T-helper 17 cell (primary cell): ENCODE measurements at places on chromosomes 2 and 18. TPM values are rescaled to one million over a fixed set of nuclear protein-coding genes. Genes with fewer than 3 reads are reported as not detected.

The NAPG gene
- total RNA-seq = 31.2 TPM

The GPR17 gene
- not detected for total RNA-seq

The DYNAP gene
- total RNA-seq = not detected

The MYO5B gene
- 0.12 TPM for total RNA-seq

The RNF152 gene
- 0.18 TPM for total RNA-seq

The EVX2 gene
- total RNA-seq = not detected

DNA sequence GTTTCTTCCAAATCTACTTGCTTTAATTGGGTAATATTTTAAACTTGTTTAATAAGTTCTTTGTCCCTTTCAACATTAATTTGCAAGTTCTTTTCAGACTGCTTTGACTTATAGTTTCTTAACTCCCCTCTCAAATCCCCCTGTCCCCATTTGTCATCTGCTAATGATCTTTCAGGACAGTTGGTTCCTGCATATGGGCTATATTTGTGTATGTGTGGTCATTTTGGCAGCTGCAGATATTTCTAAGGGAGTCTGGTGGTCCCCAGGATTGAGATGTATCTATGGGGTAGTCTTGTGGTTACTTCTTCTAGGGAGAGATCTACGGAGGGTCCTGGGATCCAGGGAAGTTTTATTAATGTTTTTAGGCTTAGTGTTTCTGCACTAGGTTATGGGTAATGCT, 120.6 kb upstream of the SP3 start:
- no peaks in the 10 kb centered on the region for H3K4me1 ChIP-seq
- no peak for DNase-seq
- H3K36me3 ChIP-seq = no peaks in the 10 kb centered on the region
- H3K27me3 ChIP-seq = no peaks in the 10 kb centered on the region
- H3K27ac ChIP-seq = no peak overlapping the region

- no peak for DNase-seq
- no peaks in the 10 kb centered on the region for H3K4me1 ChIP-seq
- peaks cover 9% of the 10 kb centered on the region for H3K27me3 ChIP-seq
- no peak overlapping the region for H3K27ac ChIP-seq
- H3K4me3 ChIP-seq = peak overlapping the region; percentile 34
Observed at GRCh38 chr18:72866901-72867745, 664 bp downstream of the NETO1 start.

DNA sequence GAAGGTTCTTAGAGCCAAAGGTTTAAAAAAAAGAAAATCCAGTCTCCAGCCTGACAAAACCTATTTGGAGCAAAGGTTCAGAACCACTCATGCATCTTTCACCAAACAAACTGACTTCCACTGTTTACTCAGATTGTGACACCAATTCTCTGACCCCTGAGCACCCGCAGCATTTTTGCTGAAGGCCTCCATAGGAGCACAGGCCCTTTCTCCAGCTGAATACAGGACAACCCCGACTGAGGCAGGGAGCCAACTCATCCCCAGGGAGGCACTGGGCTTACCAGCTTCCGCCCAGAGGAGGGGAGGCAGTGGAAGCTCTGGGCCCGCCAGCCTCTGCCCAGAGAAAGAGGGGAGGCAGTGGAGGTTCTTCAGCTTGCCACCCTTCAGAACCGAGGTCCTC, 51.0 kb upstream of the CNGA3 start:
- no peak overlapping the region for H3K27ac ChIP-seq
- no peaks in the 10 kb centered on the region for H3K36me3 ChIP-seq
- H3K4me3 ChIP-seq = no peak overlapping the region
- H3K27me3 ChIP-seq = peaks cover 56% of the 10 kb centered on the region

GRCh38 chr2:212124598-212124997, 414.0 kb downstream of the ERBB4 start:
- H3K4me3 ChIP-seq = no peak overlapping the region
- no peaks in the 10 kb centered on the region for H3K27me3 ChIP-seq
- DNase-seq = no peak
- no peaks in the 10 kb centered on the region for H3K4me1 ChIP-seq
- no peaks in the 10 kb centered on the region for H3K36me3 ChIP-seq

GRCh38 chr18:62769216-62769615, 53.9 kb downstream of the PHLPP1 start:
- no peaks in the 10 kb centered on the region for H3K27me3 ChIP-seq
- H3K27ac ChIP-seq = no peak overlapping the region

DNA sequence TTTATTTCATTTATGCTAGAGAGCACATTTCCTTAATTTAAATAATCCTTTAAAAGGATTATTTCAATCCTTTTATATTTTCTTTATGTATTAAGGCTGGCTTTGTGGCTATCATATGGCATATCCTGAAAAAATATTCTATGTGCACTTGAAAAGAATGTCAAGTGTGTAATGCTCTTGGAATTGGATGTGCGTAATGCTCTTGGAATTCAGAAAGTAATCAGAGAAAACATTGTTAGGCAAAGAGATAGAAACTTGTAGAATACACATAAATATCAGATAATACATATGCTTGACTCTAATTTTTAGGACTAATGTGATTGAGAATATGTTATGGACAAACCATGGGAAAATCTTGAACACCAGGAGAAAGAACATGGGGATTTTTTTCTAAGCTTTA, 197.5 kb upstream of the COL3A1 start:
- H3K27me3 ChIP-seq = no peaks in the 10 kb centered on the region
- no peaks in the 10 kb centered on the region for H3K4me1 ChIP-seq
- no peak overlapping the region for H3K4me3 ChIP-seq
- H3K27ac ChIP-seq = no peak overlapping the region
- H3K36me3 ChIP-seq = no peaks in the 10 kb centered on the region
- DNase-seq = no peak

GRCh38 chr2:216464104-216464720, 34.4 kb upstream of the RPL37A start:
- no peak overlapping the region for H3K27ac ChIP-seq
- H3K4me3 ChIP-seq = no peak overlapping the region
- H3K4me1 ChIP-seq = no peaks in the 10 kb centered on the region
- no peaks in the 10 kb centered on the region for H3K36me3 ChIP-seq
- no peak for DNase-seq

- peaks cover 20% of the 10 kb centered on the region for H3K27me3 ChIP-seq
- H3K36me3 ChIP-seq = peaks cover 2% of the 10 kb centered on the region
- no peak for DNase-seq
- peaks cover 9% of the 10 kb centered on the region for H3K4me1 ChIP-seq
- H3K4me3 ChIP-seq = no peak overlapping the region
- peak overlapping the region; percentile 35 for H3K27ac ChIP-seq
Observed at GRCh38 chr2:41936771-41937463, 110.9 kb upstream of the PKDCC start.
